ENCODE measurements at places on chromosomes 3 and 15.

DNA sequence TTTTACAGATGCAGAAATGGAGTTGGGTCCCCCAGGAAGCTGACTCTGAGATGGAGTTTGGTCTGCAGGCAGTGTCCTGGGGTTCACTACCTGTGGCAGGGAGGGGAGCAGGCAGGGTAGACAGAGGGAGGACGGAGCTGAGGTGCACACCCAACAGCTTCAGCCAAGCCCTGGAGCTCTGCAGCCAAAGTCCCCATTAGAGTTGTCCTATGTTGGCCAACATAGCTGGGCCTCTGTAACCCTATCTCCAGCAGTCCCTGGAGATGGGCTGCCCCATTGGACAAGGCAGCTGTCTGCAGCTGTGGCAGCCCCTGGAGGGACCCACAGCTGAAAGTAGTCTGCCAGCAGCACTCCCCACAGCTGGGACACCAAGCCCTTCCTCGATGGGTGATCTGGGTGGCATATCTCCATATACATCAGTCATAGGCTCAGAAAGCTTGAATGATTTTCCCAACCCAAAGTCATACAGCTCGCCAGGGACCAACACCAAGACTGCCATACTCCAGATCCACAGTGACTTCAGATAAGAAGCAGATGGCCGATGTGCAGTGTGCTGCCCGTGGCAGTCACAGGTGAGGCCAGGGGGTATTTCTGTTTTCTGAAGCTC is 31.9 kb downstream of the STARD5 start:
- no peak for DNase-seq

GRCh38 chr3:140809316-140809715 is 131.5 kb downstream of the TRIM42 start:
- no peak for DNase-seq

DNA sequence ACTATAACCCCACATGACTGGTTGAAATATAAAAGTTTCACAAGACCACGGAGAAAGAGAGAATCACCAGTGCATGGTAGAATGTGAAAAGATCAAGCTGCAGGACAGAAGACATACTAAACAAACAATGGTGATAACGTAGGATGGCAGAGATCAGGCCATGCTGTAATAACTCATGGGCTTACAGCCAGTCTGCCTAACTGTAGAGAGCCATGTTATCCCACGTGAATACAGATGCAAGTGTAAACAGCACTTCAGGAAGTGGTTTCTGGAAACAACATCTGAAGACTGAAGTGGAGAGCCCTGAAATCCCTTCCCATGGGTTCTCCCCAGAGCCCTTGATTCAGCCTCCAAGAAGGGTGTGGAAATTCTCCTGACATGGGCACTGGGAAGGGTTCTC is 103.2 kb upstream of the SLCO2A1 start:
- no peak for DNase-seq

DNA sequence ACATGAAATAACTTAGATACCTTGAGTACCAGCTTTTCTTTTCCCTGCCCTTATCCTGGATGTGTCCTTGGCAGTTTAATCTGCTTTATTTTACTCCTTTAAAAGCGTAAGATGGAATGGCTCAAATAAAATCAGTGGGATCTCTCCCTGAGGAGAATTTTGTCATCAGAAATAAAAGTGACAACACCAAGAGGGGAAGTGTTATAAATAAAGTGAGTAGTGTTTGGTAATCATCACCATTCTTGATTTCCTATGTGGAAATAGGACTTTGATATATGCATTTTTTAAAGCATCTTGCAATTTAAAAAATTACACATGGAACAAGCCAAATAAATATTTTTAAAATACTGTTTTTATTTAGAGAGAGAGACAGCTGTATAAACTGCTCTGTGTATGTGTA is 76.5 kb downstream of the MBNL1 start:
- no peak for DNase-seq

DNA sequence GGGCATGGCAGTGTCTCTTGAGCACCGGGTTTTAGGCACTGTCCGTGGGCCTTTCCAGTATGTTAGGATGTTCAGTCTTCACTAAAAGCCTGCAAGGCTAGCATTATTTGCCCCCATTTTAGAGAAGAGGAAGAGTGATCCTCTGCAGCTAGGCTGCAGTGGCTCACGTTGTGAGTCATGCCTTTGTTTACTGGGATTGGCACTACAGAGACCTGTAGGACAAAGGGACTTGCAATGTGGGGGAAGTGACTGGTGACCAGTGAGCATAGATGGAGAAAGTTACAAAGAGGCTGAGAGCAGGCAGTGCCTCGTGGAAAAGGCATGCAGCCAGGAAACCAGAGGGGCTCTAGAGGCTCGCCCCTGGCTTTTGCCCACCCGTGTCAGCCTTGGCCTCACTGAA is 26.8 kb upstream of the CPNE9 start:
- no peak for DNase-seq

GRCh38 chr15:45377609-45378148 is 665 bp downstream of the GATM start:
- peak; percentile 46 for DNase-seq

GRCh38 chr15:38208779-38209178 is 43.9 kb upstream of the SPRED1 start:
- peak; percentile 69 for DNase-seq

- no peak for DNase-seq
Measured at GRCh38 chr3:45950686-45951600, 7.7 kb downstream of the CXCR6 start.

DNA sequence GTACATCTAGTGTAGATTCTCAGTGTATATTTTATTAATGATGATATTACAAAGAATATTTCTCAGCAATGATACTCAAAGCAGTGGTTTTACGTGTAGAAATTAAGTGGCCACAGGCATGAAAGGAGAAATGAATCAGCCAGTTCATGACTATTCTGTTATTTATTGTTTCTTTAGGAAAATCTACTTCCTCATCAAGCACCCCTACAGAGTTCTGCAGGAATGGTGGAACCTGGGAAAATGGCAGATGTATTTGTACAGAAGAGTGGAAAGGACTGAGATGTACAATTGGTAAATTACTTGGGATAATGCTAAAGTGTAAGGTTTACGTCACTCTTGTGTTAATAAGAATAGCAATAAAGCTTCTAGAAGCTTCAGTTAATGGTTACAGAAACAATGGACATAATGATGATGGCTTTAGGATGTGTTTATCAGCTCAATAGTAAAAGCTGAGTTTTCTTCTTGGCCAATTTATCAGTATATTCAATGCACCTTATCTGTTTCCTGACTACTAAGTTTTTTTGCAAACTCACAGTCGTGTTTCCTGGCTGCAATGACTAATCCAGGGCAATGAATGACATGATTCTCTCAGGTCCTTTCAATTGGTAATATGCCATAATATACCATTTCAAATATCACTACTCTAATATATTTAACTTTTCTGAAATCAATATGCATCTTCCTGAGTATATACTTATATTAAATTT is 20.2 kb downstream of the ADGRG7 start:
- no peak for DNase-seq

DNA sequence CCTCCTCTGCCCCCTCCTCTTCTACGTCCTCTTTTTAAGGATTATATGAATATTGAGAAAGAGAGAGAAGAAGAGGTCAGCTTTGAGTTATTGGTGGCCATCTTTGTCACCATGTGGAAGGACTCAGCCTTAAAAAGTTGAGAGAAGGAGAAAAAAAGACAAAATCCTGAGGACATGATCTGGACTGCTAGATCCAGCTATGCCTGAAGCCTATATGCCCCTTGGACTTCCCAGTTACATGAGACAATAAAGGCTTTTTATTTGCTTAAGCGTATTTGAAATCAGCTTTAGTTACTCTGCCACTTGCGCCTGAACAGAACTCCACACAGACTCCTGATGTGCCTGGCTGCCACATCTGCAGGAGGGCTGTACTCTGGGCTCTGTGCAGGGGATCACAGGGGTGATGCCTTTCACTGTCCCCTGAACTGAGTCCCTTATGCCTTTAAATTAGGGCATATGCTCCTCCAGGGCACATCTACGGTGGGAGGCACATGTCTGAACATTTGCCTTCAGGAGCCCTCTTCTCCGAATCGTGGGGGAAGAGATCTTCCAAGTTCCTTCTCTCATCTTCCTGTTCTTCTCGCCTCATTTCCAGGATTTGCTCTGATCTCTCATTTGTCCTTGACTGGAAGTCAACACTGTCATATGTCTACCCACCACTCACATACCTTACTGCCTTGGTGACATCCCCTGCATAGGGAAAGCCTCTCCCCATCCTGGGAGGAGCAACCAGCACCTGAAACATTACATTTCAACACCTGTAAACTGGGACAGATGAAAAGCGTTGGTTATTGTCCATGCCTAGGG is 14.0 kb upstream of the PLA2G4E start:
- no peak for DNase-seq

GRCh38 chr3:196341137-196341536 is 2.9 kb upstream of the TM4SF19 start:
- DNase-seq, result no peak

- no peak for DNase-seq
Measured at GRCh38 chr3:118946449-118946848, 88.2 kb downstream of the IGSF11 start.

GRCh38 chr3:70042641-70043040 is 43.1 kb downstream of the SAMMSON start:
- no peak for DNase-seq

DNA sequence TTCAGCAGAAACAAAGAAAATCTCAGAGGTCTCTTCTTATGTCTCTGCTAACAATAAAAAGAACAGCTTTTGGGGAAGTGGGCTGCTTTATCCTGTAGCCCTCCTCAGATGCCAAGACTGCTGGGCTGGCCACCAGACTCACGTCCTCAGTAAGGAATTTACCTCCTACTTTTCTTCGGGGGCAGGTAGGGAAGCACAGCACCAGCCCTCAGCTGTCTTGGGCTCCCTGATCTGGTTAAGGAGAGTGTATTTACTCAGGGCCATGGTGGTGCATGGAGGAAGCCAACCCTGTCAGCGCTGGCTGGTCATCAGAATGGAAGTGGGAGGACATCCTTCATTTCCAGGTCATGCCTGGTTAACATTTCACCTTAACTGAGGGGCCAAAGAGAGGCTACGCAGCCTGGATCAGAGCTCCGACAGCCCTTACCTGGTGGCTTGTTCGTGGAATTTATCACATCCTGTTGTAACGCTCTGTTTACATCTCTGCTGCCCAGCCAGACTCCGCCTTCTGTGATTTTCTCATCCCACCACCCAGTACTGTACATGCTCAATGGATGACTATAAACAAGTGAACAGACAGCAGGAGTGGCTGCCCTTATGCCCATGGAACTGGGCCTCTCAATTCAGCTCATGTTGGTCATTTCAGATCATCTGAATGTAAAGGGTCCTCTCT is 108.3 kb downstream of the IGF2BP2 start:
- DNase-seq, result no peak

GRCh38 chr3:65534805-65535204 is 503.9 kb downstream of the MAGI1 start:
- no peak for DNase-seq

DNA sequence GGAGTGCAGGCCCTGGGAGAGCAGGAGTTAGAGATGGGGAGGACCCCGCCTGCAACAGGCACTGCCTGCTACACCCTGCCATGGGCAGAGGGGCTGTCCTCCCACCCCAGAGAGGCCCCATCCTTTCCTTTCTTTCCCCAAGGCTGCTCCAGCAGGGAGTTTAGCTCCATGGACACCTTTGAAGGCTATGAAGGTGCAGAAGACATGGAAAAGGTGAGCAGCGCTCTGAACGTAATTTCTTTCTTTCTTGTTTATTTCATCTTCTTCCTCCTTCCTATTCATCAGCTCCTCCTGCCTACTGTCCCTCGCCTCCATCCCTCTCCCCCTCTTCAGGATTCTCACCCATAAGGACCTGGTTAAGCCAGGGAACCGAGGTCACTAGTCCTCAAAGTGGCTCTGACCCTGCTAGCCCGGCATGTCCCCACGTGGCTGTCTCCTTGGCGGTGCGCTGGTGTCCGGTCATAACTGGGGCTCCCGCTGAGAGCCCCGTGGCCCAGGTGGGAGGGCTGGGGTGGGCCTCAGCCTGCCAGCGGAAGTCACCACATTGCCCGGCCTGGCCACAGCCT is 16.0 kb upstream of the ADIPOQ start:
- DNase-seq, result no peak

DNA sequence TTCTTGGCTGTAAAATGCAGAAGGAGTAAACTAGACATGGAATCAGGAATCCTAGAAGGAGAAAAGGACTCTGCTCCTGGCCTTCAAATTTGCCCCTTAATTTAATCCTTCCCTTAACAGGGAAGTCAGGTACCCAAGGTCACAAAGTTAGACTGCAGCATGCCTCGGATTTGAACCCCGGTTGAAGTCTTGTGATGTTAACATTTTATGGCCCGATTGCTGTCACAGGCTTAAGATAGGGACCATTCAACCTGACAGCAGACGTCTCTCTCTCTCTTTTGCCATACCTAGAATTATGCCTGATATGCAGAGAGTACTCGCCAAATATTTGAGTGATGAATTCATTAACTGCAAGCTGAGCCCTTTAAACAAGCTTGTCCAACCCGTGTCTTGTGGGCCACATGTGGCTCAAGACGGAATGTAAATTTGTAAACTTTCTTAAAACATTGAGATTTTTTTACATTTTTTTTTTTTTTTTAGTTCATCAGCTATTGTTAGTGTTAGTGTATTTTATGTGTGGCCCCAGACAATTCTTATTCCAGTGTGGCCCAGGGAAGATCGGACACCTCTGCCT is 217.2 kb downstream of the THSD4 start:
- DNase-seq, result no peak

- no peak for DNase-seq
Measured at GRCh38 chr3:124315215-124316033, 323.5 kb upstream of the ROPN1 start.

- DNase-seq, result no peak
Measured at GRCh38 chr3:99659951-99660350, 21.6 kb downstream of the COL8A1 start.

DNA sequence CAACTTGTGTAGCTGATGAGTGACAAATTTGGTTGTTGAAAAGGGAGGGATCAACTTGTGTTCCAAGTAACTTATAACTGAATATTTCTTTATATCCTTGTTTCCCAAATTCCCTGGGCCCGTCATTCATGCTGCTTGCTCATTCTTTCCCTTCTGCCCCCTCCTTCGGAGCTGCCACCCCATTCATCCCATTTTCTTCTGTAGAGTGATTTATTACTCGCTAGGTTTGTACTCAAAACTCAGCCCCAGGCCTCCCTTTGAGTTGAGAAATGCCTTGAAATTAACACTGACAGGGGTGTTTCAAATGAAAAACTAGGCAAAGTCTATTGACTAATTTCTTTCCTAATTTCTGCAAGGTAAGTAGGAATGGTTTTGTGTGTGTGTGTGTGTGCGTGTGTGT is 277.4 kb upstream of the SLCO3A1 start:
- DNase-seq, result no peak

- no peak for DNase-seq
Measured at GRCh38 chr3:49333091-49333490, 6.8 kb downstream of the USP4 start.

DNA sequence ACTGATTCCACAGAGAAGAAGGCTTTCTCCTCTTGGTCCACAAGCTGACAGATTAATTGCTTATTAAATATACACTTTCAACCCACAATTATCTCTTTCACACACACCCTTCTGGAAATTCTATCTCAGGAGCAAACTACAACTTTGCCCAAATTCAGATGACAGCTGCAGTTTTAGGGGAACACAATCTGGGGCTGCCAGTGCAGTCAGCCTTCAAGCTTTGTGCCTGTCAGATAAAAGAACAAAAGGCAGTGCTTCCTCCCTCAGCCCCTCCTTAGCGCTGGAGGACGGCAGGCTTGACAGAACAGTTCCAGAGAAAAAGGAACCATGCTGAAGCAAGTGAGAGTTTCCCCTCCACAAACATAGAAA is 99.6 kb downstream of the TMCC1 start:
- DNase-seq, result peak; percentile 33
